ENCODE measurements at places on chromosomes 6 and 20. TPM values are rescaled to one million over a fixed set of nuclear protein-coding genes. Genes with fewer than 3 reads are reported as not detected.

PEX3 gene
- total RNA-seq = 17.9 TPM

BPIFA1 gene
- not detected for total RNA-seq

SLC16A10 gene
- total RNA-seq = 8.6 TPM

GRCh38 chr20:19971116-19971515 lies 46.0 kb upstream of the NAA20 start:
- DNase-seq = no peak

- DNase-seq = no peak
Observed at GRCh38 chr6:44779130-44779826, 391.8 kb downstream of the CDC5L start.

- no peak for DNase-seq
Observed at GRCh38 chr6:30184417-30185031, 21.2 kb downstream of the TRIM15 start.

DNA sequence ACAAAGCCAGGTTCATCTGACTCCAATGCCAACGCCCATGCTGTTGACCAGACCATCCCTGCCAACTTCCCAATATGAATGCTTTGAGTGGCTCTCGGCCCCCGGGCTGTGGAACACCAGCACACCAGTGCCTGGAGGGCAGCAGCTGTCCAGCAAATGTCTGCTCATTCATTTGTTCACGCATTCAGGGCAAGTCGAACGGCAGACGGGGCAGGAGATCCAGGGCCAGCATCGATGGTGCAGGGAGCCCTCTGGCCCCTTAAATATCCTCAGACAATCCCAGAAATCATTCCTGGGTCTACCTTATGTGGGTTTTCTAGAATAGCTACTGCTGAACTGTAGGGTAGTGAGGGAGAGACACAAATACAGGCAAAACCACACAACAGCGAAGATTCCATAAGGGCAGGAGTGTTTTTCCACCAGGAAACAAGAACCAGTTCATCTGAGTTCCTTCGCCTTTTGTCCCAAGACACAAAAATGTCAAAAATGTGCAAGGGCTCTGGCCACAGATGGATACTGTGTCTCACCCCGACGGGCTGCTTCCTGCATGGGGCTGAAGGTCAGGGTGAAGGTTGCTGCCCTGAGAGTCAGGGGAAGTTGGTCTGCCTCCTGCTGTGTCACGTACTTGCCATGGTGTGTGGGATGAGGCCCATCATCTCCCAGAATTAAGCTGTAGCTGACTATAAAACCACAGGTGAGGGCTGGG lies 15.5 kb downstream of the RIPOR3 start:
- DNase-seq = no peak
